ENCODE measurements at places on chromosomes 16 and 17.
A peak's percentile ranks its signal among the peaks of the same experiment; 100 is the strongest.

- DNase-seq, result no peak
These were observed 63.4 kb downstream of the CLEC16A start for GRCh38 chr16:11007714-11008280.

DNA sequence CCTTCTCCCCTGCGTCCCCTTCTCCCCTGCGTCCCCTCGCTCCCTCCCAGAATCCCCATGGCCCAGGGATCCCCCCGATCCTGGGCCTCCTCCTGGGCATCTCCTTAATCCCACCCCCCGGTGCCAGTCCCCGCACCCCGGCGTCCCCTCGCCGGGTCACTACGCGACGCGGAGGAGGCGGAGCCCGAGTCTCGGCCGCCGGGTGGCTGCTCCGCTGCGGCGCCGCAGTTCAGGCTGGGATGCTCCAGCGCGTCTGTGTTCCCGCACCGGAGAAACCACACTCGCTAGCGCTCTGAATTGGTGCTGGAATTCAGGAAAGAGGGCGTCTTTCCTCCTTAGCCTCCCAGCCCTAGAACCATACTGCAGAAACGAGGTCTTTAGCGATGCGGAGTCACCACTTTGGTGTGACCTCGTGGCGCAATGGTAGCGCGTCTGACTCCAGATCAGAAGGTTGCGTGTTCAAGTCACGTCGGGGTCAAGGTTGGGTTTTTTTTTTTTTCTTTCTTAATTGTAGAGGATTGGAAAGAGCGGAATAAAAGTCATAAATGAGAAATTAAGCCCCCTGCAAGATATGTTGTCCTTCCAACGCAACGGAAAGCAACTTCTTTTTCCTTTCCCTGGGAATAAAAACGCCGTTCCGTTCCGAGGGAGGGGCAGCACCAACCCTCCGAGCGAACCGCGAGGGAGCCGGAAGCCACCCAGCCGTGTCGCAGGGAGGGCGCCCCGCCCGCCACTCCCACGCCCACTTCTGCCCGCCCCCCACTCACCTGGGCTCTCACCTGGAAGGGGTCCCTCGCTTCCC, 25.7 kb upstream of the SLC47A1 start:
- peak; percentile 96 for DNase-seq

- DNase-seq, result peak; percentile 93
These were observed at the start of gene VPS35 for GRCh38 chr16:46688654-46689364. TSS of gene VPS35 (minus strand) at chr16:46689178. CDS start at chr16:46689133, 45 bp downstream.

DNA sequence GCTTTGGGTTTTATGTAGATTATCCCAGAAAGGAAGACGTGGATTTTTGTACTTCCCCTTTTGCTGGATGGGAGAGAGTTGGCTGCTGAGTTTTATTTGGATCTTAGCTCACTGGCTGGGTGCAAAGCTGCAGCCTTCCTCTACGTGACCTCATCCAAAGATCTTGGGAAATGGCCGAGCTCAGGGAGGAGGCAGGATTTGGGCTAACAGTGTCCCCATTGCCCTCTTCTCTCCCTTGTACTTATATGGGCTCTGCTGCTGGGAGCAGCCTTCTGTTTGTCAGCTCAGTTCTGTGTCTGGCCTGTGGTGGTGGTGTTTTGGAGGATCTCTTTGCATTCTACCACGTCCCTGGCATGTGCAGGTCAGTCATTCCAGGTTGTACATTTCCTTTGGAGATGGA, 2.0 kb downstream of the AOC3 start:
- no peak for DNase-seq

DNA sequence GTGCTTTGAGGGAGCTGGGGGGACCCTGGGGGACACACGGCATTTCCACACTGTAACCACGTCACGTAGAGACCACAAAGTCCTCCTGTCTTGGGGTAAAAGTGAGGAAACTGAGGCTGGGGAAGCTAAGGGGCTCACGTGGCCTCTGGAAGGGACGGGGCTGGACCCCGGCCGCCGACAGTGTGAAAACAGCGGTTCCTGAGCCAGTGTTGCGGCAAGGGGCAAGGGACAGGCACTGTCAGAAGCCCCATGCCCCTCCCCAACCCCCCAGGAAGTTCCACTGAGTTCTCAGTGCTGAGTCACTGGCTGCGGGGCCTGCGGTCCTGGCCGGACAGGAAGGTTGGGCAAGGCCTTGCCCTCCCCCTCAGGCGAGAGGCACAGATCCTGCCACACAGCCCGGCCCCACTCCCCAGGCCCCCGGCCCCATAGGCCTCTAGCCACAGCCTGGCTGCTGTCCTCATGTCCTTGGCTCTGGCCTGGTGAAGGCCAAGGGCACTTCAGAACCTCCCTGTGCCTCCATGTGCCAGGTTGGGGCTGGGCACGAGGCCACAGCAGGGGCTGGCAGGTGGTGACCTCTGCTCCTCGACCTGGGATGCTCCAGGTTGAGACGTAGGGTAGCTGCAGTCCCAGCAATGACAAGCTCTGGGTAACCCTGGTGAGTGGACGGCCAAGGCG, 5.0 kb upstream of the CCDC57 start:
- DNase-seq, result peak; percentile 93

- DNase-seq, result peak; percentile 59
These were observed 4.1 kb upstream of the LITAFD start for GRCh38 chr16:8877894-8878522.

GRCh38 chr17:59651346-59651745, 31.7 kb downstream of the CLTC start:
- DNase-seq, result peak; percentile 74

- DNase-seq, result no peak
These were observed 48.3 kb downstream of the PHLPP2 start for GRCh38 chr16:71676236-71676635.

GRCh38 chr17:17090642-17091103, 48.4 kb downstream of the MPRIP start:
- DNase-seq, result peak; percentile 76

GRCh38 chr16:85452364-85453193, 160.5 kb upstream of the GSE1 start:
- DNase-seq, result no peak

GRCh38 chr16:68737046-68737729, at the start of gene CDH1:
TSS of gene CDH1 (plus strand) at chr16:68737292. CDS start at chr16:68737416, 124 bp downstream.
- peak; percentile 86 for DNase-seq

- peak; percentile 8 for DNase-seq
These were observed 6.1 kb upstream of the PDP2 start for GRCh38 chr16:66874079-66874775.

GRCh38 chr17:69227541-69227940, 1.1 kb downstream of the ABCA10 start:
- no peak for DNase-seq

DNA sequence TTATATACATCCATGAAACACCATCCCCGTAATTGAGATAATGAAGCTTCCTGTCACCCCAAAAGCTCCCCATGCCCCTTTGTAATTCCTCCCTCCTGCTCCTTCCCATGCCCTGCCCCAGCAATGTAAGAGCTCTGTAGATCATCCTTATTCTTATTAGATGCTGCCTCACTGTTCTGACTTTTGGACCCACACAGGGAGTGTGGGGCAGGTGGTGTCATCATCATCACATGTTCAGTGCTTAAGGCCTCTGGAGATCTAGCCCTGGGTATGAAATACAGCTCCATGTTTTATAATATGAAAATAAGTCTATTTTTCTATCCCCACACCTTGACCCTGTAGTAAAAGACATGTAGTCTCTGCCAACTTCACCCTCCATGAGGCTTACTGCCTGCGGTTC, 1.9 kb downstream of the XAF1 start:
- DNase-seq, result no peak

GRCh38 chr17:47693731-47694580, at the start of gene TBKBP1:
TSS of gene TBKBP1 (plus strand) at chr17:47694161. CDS start at chr17:47696113, 1,952 bp downstream.
- peak; percentile 51 for DNase-seq

GRCh38 chr16:86942151-86943051, 364.1 kb downstream of the FOXL1 start:
- peak; percentile 53 for DNase-seq

GRCh38 chr17:79188048-79188447, 113.4 kb downstream of the ENGASE start:
- peak; percentile 42 for DNase-seq

DNA sequence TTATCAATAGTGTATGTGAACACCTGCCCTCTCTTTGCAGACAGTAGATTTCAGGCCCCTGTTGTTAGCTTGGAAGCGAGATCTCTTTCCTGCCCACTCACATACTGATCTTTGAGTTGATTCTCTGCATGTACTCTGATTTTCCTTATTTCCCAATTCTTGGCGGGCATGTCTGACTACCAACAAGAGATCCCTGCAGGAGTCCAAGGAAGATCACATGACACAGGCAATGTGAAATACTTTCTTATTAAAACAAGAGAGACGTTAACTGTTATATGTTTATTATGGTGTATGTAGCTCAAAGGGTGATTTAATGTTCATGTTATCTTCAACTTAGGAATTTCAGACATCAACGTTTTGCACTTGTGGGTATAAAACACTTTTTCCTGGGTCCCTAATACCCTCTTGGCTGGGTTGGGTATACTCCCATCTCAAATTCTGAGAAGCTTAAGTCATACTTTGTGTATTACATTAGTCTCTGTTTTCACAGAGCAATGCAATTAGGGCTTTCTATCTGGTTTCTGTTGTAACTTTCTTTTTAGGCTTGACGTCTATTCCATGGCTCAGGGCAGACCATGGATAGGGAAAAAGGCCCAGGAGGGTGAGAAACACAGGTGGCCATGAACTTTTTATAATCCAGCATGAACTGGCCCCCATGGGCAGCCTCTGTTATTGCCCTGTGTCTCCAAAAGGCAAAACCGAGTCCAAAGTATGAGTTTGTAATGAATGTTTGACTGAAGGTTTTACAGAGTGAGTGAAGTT, 32.2 kb downstream of the HSD17B2 start:
- DNase-seq, result no peak

DNA sequence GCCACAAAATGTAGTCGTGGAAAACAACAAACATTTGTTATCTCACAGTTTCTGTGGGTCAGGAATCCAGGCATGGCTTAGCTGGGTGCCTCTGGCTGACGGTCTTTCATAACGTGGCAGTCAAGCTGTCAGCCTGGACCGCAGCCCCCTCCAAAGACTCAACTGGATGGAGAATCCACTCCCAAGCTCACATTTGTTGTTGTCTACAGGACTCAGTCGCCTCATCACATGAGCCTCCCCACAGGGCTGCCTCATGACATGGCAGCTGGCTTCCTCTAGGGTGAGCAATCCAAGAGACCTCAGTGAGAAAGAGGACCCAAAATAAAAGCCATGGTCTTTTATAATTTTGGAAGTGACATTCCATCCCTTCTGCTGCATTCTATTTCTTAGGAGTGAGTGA, 34.7 kb upstream of the AKAP1 start:
- DNase-seq, result no peak

DNA sequence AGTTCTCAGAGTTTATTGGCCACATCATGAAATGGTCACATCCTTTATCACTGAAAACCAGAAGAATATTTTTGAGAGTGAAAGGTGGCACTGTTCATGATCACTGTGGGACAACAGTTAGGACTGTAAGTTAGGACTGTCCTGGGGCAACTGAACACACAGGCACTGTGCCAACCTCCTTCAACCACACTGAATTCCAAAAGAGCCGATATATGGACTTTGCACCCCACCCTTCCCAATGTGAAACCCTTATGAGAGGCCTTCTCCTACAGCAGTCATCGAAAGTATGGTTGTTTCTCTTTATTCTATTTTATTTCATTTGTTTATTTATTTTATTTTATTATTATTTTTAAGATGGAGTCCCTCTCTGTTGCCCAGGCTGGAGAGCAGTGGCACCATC, 353.5 kb downstream of the TOX3 start:
- DNase-seq, result no peak

- DNase-seq, result no peak
These were observed 6.7 kb upstream of the TPPP3 start for GRCh38 chr16:67399749-67400704.

- no peak for DNase-seq
These were observed 184.9 kb downstream of the SEC14L1 start for GRCh38 chr17:77325577-77326075.

DNA sequence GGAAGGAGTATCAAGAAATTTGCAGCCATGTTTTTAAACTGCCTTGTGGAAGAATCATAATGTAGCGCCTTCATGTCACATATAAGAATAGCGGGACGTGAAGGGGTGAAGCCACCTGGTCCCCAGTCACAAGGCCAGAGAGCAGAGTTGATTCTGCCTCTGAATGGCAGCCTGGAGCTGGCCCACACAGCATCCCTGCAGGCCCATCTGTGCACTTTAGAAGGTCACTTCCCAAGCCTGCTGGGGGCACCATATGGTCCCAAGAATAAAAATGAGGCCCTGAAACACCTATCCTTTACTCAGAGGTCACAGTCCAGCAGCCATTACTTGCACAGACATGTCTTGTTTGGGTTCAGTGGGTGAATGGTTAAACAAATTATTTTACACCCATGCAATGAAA, 15.0 kb downstream of the CD300E start:
- no peak for DNase-seq

- DNase-seq, result peak; percentile 38
These were observed 12.8 kb upstream of the SKAP1 start for GRCh38 chr17:48442819-48443218.

Data from PC-3 (cell line).